Activated CD4-positive, alpha-beta memory T cell treated with anti-CD3 and anti-CD28 coated beads for 36 hours (primary cell): ENCODE measurements at places on chromosomes 7 and 10. TPM values are rescaled to one million over a fixed set of nuclear protein-coding genes. Genes with fewer than 3 reads are reported as not detected.

ACSL5 gene
- total RNA-seq, result 32.9 TPM

KIF11 gene
- 57.3 TPM for total RNA-seq

DYNC1I1 gene
- total RNA-seq, result not detected

IDI2 gene
- total RNA-seq, result not detected

ZNF518A gene
- 13.3 TPM for total RNA-seq

MUC3A gene
- not detected for total RNA-seq

PNLIPRP2 gene
- not detected for total RNA-seq

MAGI2 gene
- 0.17 TPM for total RNA-seq

CDK6 gene
- total RNA-seq, result 132 TPM

OR13A1 gene
- total RNA-seq, result not detected

CHRM2 gene
- not detected for total RNA-seq

CYP2C19 gene
- 0.53 TPM for total RNA-seq

PCGF5 gene
- 46.8 TPM for total RNA-seq

TET1 gene
- 0.53 TPM for total RNA-seq

LIPK gene
- total RNA-seq, result not detected

RAB19 gene
- total RNA-seq, result 13.3 TPM

PTPN20 gene
- total RNA-seq, result 1.4 TPM

NUB1 gene
- total RNA-seq, result 48.0 TPM

ZNF736 gene
- total RNA-seq, result 23.6 TPM

ELN gene
- total RNA-seq, result not detected
